ENCODE measurements at places on chromosomes 5 and 9.

DNA sequence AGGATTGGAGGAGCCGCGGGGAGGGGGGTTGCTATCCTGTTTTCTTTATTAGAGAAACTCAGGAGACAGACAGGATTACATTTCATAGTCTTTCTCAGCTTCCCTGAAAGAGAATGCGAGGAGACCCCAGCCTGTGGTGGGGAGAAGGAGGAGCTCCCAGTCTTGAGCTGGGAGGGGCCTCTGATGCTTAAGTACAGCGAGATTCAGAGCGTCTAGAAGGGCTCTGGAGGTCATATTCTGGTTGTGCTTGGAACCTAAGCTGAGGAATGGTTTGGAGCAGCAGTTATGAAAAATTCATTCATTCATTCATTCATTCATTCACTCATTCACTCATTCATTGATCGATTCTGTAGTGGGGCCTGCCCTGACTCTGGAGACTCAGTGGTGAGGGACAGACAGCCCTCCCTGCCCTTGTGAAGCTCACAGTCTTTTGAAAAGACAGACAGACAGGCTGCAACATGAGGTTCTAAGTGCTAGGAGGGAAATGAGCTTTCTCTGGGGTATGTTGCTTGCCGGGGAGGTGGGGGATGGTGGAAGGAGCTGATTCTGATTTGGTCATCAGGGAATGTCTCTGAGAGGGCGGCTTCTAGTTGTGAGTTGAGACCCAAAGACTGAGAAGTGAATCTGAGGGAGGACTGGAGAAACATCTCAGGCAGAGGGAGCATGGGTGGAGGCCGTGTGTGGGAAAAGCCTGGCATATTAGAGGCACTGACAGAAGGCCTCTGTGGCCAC is 2.5 kb upstream of the SPRY4 start:
- peak; percentile 77 for DNase-seq

DNA sequence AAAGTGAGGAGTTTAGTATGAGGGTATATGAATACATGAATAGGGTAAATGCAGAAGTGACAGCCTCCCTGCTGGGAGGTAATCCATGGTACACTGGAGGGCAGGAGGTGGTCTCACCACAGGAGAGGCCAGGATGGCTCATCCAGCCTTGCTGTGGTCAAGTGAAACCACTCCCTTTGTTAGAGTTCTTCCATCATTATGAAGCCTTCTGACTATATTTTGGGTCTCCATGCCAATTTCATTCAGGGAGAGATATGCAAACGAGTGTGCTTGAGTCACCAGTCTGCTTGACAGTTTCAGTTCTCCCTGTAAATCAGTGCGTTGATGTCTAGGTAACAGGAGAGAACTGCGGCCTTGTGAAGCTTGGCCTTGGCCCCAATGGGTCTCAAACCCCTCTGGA is 16.4 kb downstream of the PPP3R2 start:
- DNase-seq, result no peak

DNA sequence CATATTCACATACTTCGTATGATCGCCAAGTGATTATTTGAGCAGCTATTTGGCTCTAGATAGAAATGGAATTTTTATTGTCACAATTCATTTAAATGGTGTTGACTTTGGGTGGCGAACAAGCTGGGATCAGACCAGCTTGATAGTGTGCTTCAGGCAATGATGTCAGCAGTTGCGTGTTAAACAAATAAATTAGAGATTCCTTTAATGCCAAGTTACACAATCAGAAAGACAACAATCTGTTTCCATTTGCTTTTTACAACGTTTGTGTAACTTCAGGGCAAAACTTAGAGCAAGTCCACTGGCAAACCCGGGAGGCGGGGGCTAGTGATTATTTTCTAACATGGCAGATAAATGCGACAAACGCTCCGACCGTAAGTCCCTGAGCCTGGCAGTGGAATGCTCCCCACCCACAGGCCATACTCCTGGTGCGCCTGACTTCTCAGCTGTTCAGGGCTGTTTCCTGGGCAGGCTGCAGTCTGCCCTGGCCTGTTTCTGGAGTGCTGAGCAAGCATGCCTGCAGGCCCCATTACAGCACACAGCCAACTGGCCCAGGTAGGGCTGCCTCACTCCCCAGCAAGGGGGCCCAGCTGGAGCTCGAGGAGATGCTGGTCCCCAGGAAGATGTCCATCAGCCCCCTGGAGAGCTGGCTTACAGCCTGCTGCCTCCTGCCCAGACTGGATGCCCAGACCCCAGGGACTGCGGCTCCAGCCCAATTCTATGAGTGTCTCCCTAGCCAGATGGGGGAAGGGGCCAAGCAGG is 88.7 kb downstream of the BASP1 start:
- peak; percentile 79 for DNase-seq

DNA sequence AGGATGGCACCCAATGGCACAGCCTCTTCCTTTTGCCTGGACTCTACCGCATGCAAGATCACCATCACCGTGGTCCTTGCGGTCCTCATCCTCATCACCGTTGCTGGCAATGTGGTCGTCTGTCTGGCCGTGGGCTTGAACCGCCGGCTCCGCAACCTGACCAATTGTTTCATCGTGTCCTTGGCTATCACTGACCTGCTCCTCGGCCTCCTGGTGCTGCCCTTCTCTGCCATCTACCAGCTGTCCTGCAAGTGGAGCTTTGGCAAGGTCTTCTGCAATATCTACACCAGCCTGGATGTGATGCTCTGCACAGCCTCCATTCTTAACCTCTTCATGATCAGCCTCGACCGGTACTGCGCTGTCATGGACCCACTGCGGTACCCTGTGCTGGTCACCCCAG is 25.4 kb downstream of the HRH2 start:
- no peak for DNase-seq

GRCh38 chr9:126043681-126044080 is 282.9 kb upstream of the MVB12B start:
- DNase-seq, result no peak

DNA sequence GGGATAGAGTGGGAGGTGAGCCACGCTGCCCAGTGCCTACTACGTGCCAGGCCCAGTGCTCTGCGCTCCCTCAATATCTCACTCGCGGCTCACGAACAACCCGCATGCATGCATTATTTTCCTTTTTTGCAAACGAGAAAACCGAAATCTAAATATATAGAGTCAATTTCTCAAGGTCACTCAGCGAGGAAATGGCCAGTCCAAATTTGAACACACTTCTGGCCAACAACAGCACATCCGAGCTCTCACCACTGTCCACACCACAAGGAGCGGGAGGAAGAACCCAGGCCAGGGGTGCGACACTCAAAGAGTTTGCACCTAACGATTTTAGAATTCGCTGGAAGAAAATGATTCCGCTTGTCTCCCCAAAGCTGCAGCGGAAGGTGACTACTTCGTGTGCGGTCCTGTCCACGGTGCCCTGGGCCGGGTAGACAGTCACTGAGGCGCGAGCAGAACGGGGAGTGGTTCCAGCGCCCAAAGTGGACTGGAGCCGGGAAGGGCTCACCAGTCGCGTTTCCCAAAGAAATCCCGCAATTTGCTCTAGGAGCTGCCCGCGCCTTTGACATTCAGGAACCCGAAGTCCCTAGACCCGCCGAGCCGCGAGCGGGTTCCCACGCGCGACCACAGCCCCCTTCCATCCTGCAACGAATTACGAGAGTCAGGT is 1.1 kb upstream of the TLX3 start:
- DNase-seq, result no peak

DNA sequence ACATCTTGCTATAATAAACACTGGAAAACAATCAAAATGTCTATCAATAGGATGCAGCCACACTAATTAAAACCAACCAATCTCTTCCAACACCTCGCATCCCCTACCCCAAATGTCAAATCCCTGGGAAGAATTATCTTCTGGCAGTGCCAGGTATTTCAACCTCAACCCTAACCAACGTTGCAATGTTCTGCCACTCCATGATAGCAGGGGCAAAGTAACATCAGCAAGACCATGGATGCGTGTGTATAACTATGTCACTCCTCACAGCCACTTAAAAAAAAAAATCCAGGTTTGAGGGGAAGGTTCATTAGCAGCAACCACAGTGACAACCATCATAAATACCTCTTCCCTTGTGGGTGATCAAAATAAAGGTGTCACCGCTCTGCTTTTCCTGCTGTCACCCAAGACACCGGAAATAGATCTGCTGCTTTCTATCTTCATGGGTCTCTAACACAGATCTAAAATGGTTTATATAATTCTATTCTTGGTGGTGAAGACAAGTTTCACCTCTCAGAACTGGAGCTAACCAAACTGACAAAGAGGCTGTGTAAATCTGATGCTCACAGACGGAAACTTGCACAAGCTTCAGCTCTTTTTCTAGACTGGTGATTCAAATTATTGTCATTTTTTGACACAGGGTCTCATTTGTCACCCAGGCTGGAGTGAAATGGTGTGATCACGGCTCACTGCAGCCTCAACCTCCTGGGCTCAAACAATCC is 9.9 kb downstream of the HSPA9 start:
- DNase-seq, result no peak

- DNase-seq, result no peak
Measured at GRCh38 chr9:101387871-101388506, 3.2 kb upstream of the BAAT start.

DNA sequence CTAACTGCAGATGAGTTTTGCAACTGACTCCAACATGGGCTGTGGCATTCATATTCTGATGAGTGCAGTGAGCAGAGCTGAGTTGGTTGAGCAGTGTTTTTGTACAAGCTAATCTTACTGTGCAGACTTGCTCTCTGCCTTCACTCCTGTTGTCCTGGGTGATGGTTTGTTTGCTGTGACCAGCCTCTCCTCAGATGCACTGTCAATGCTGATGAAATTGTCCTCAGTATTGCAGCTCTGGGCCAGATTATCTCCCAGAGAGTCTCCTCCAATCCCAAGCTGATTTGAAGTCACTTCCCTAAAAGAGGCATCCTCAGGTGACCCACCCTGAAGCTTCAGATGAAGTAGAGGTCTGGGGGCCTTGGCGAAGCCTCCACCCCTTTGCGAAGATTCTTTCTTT is 581.8 kb downstream of the ACTL7B start:
- no peak for DNase-seq

- no peak for DNase-seq
Measured at GRCh38 chr5:60256546-60256945, 363.0 kb upstream of the PDE4D start.

Data from coronary artery (tissue), 2 donors.